ENCODE measurements at places on chromosomes 1 and 21.
A peak's percentile ranks its signal among the peaks of the same experiment; 100 is the strongest.

GRCh38 chr1:27668121-27668807 is 3.7 kb downstream of the IFI6 start:
- DNase-seq, result no peak

- DNase-seq, result no peak
These were observed 52.1 kb downstream of the SYDE2 start for GRCh38 chr1:85148524-85149250.

- no peak for DNase-seq
These were observed 218.8 kb downstream of the LMX1A start for GRCh38 chr1:165137551-165138316.

DNA sequence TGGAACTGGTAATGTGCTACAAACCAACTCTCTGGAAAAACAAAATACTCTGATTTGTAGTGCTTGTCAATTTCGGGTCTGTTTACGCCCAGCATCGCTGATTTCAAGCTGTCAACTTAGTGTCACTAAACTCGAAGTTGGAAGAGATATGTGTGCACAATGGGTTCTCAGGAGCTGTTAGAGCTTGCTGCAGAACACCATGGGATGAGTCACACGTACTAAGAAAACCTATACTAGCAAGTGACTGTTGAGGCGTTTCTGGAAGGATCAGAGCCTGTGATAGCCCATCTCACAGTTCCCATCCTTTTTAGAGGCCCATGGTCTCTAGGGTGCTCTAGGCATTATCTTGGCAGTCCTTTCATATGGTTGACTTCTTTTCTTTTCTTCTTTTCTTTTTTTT is 14.3 kb downstream of the GMEB1 start:
- DNase-seq, result no peak

DNA sequence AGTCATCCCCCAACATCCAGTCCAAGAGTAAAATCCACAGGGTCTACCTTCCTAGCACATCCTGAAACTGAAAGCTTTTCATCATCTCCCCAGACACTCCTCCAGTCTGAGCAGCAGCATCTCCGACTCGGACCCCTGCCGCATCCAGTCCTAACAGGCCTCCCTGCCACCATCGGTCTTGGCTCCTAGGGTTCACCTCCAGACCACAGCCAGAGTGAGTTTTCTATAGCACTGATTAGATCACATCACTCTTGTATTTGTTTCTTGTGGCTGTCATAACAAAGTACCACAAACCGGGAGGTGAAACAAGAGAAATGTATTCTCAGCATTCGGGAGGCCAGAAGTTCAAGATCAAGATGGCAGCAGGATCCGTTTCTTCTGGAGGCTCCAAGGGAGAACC is 187.8 kb downstream of the TOMM20 start:
- DNase-seq, result no peak

GRCh38 chr1:118960567-118961136 is 27.5 kb downstream of the TBX15 start:
- no peak for DNase-seq

DNA sequence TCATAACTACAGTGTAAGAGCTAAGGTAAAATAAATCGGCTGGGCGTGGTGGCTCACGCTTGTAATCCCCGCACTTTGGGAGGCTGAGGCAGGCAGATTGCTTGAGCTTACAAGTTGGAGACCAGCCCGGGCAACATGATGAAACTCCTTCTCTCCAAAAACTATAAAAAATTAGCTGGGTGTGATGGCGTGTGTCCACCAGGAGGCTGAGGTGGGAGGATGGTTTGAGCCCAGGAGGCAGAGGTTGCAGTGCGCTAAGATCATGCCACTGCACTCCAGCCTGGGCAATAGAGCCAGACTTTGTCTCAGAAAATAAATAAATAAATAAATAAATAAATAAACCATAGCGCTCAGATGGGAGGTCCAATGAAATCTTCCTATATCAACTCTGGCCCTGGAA is 16.7 kb upstream of the FAM110D start:
- no peak for DNase-seq

GRCh38 chr1:223770621-223771315 is 58.4 kb downstream of the CAPN2 start:
- DNase-seq, result no peak

DNA sequence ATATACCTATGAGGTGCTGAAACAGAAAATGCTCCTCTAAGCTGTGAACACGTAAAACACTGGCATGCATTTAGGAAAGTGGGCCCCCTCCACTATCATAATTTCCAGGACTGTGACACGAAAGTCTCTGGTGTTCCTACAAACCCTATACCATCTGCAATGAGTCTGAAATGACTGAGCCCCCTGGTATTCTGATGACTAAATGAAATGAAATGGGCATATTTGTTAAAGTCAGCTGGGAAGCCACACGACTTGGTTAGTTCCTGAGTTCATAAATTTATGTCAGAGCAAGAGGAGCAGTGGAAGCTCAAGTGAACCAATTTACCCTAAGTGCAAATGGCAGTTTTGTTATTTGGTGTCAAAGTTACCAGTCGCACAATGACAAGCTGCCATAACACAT is 182.3 kb downstream of the KCTD3 start:
- DNase-seq, result no peak

GRCh38 chr1:174954073-174954460 is 45.7 kb upstream of the CACYBP start:
- no peak for DNase-seq

DNA sequence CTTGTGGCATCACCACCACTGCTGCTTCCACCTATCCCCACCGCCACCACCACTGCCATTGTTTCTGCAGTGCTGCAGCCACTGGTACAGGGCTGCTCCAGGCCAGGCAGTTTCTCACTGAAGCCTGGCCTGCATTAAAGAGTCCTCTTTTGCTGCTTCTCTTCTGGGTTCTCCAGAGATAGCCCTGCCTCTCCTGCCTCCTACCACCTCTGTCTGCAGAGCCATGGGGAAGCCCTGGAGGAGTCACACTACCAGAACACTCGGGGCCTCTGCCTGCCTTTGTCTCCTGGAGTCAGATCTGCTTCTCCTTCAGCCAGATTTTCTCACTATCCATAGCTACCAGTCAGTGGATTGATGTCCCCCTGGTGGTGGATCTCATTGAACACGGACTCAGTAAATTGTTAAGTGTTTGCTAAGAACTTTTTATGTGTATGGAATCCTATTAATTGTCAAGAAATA is 37.7 kb upstream of the DDAH1 start:
- peak; percentile 60 for DNase-seq

DNA sequence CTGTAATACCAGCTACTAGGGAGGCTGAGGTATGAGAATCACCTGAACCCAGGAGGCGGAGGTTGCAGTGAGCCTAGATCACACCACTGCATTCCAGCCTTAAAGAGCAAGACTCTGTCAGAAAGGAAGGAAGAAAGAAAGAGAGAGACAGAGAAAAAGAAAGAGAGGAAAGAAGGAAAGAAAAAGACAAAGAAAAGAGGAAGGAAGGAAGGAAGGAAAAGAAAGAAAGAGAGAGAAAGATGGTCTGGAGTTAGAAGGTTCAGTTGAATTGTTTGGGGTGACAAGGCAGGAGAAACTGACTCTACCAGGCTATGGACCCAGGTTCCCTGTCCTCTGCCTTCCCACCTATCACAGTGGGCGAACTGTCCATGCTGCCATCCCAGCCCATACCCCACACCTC is 27.4 kb upstream of the PIK3CD start:
- no peak for DNase-seq

- DNase-seq, result peak; percentile 12
These were observed 873 bp downstream of the IFT25 start for GRCh38 chr1:53944469-53945182.

- DNase-seq, result peak; percentile 43
These were observed 133.4 kb downstream of the COP1 start for GRCh38 chr1:176073524-176074157.

- DNase-seq, result no peak
These were observed 18.9 kb upstream of the USP24 start for GRCh38 chr1:55234016-55234415.

GRCh38 chr1:42144711-42145388 is 8.4 kb upstream of the GUCA2B start:
- no peak for DNase-seq

DNA sequence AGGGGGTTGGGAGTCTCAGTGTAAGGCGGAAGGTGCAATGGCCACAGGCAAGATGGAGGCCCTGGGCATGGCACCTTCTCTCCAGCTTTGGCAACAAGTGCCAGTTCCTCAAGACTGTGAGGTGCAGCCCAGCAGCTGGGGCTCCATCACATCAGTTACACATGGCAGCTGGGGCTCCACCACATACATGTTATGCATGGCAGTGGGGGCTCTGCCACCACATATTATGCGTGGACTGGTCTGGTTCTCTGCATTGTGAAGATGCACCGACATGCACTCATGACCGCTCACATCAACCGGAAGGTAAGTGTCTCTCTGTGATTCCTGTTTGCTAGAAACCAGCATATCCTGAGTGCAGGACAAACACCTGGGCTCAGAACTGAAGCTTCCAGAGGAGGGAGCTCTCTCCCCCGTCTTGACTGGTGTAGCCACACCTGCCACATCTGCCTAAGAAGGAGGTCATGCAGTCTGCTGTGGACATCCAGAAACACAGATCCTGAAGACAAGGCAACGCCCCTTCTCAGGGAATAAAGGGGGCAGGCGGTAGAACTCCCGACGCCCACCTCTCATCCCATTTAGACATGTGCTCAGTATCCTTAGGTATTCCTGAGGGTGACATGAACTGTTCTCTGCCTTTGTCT is 104.1 kb upstream of the TMPRSS2 start:
- DNase-seq, result no peak

DNA sequence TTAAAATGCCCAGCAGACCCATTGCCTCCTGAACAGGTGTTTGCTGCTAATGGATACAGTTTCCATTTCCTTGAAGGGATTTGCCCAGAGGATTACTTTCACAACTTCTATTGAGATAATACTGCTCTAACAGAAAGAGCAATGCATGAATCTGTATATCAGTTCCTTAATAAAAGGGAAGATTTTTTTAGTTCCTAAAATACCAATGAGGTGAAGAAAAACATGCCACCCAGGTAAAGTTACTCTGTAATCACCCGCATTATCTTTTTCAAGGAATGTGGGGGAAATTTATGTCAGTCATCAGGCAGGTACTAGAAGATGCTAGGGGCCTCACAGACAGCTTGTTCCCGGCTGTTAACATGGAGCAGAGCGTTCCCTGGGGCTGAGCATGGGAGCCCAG is 41.1 kb downstream of the KCNJ15 start:
- DNase-seq, result no peak

GRCh38 chr1:14767075-14767474 is 168.6 kb downstream of the KAZN start:
- DNase-seq, result no peak

GRCh38 chr1:36099681-36100341 is 11.1 kb downstream of the ADPRS start:
- peak; percentile 39 for DNase-seq

DNA sequence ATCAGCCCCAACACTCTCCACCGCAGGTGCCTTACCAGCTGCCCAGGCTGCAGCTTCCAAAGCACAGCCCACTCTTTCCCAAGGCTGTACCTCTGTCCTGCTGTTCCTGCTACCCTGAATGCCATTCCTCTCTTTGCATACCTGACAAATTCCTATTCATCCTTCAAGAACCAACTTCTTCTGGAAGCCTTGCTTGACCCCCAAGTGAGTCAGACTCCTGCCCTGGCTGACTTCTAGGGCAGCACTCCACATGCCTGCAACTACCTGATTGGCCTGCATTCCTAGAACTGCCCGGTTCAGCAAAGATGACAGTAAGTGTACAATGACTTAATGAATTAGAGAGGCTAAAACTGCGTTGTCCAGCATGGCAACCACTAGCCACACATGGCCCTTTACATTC is 20.8 kb upstream of the PDZK1IP1 start:
- no peak for DNase-seq

GRCh38 chr1:150024156-150024555 is 13.6 kb upstream of the OTUD7B start:
- DNase-seq, result no peak

DNA sequence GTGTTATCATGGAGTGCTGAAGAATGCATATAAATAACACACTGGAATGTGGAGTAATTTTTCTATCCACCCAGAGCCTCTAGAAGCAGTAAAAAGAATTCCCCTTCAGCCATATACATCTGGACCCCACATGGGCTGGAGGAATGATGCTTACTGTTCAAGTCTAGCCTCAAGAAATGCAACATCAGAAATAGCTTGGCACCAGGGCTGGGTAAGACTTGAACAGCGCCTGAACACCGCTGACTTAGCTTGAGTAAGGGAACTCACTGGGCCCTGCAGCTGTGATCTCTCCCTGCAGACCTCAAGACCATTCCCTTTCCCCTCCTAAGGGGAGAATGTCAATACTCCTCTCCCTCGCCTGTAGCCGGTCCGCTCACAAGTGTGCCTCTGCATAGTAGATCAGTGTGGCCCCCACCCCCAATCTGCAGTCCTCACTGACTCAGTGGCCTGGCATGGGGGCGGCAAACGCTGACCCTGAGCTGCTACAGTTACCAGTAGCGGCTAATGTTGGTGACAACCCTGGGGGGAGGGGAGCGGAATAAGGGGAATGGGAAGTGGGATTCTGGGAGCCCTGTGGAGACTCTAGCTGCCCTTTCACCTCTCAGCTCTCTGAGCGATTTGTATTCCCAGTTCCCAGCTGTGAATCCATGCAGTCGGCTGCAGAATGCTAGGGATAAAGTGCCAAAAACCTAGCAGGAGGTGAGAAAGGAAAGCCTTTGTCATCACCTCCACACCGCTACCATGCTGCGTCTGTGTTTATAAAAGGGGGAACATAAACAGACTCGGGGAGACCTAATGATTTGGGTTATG is 483.9 kb downstream of the DISC1 start:
- peak; percentile 8 for DNase-seq

DNA sequence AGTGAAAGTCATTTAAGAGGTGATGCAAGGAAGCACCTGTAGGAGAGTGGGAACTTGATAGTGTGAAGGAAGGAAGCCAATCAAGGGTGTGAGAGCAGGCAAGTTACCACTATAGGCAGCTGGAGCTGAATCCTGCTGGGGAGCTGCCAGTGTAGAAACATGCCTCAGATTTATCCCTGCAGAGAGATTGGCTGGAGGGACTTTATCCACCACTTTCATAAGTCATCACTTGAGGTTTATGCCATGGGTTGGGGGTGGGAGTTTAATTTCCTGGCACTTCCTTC is 443.6 kb downstream of the PLPP3 start:
- no peak for DNase-seq

GRCh38 chr1:33005117-33005837 is 31.4 kb downstream of the AK2 start:
- DNase-seq, result peak; percentile 100

DNA sequence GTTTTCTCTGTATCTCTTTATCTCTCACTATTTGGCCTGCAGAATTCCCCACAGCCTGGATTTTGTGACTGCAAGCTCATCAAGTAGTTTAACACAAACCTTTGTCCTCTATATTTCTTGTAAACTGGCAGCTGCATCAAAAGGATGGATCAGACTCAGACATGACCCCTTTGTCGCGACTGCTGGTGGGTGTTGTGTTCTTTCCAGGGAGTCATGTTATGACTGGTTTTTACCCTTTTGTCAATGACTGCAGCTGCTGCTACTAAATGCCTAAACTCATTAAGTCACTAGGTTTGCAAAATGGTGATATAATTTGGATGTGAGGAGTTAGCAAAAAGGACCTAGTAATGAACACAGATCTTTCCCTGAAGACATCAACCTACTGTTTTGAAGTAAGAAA is 10.2 kb upstream of the TOMM20 start:
- DNase-seq, result no peak

- DNase-seq, result no peak
These were observed at the start of gene KCND3 for GRCh38 chr1:111989531-111990025. Gene KCND3, minus strand, starts transcription at chr1:111989668.
